IPS DF 6.9 (cell line): ENCODE measurements at places on chromosomes 3 and 15.

DNA sequence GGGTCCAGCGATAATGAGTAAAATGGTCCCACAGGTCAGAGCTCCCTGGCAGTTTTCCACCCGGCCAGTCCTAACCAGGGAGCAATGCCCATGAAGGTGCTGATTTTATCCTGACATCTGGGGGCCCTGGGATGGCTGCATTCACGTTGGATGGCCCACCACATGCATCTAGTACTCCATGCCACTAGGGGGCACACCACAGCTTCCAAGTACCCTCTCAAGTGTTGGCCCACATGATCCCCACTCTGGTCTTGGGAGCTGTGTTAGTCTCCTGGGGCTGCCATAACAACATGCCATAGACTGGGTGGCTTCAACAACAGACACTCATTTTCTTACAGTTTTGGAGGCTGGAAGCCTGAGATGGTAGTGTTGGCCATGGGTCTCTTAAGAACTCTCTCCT is 225.5 kb downstream of the SLCO3A1 start:
- DNase-seq = no peak

GRCh38 chr3:125443923-125444322 is 68.8 kb upstream of the ZNF148 start:
- DNase-seq = no peak

GRCh38 chr15:22228101-22228762 is 147.9 kb downstream of the OR4M2 start:
- DNase-seq = no peak

DNA sequence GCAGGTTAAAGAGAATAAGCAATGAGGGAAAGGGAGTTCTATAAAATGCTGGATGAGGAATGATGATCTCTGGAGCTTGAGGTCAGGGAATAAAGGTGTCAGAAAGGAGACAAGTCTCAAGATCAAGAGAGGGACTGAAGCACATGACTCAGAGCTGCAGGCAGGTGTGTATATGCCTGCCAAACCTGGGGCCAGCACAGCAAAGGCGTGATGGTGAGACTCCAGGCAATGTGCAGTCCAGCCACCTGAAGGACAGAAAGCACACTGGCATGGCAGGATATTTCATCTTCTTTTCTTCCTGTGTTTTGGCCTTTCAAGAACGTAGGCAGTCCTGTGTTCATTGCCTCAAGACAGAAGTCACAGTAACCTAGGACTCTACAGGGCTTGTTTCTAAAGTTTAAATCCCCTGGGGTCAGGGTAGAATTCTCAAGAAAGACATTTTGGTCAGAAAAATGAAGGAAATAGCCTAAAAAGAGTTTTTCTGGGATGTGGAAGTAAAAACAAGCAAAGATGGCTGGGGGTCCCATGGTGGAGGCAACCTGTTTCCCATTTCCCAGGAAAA is 55.5 kb upstream of the TOPAZ1 start:
- no peak for DNase-seq

DNA sequence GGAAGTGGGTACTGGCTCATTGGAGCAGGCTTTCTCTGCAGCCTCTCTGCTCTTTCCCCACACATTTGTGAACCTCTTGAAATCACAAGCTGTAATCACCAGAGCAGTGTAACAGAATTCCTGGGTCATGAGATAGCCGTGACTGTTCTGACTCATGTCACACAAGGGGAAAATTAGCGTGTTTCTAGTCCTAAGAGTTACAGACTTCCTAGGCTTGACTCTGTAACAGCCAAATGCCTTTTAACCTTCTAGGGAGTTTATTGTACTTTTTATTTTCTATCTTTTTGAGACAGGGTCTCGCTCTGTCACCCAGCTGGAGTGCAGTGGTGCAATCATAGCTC is 54.7 kb upstream of the TRAK1 start:
- DNase-seq = no peak
